NCI-H1092 (cell line): ENCODE measurements at places on chromosomes 16 and 17.
A peak's percentile ranks its signal among the peaks of the same experiment; 100 is the strongest.

DNA sequence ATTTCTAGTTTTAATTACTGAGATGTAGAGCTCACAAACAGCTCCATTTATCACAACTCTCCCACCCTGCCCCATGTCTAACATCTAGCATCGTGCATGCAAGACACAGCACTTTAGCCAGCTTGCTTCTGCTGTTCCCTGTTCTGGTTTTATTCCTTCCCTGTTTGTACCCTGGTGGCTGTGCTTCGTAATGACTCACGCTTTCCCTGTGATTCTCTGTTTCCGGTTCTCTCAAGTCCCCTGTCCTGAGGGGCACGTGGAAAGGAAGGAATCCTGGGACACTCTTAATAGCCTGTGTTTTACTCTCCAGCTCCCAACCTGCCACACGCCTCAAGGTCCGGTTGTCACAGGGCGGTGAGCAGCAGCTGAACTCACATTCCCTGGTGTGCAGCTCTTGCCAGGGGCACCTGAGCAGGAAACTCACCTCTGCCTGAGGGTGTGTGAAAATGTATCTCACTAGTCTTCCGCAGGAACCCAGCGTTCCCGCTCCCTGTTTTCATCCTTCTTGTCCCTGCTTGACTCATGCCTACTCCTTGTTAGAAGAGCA is 10.6 kb downstream of the SHISA6 start:
- DNase-seq, result no peak

DNA sequence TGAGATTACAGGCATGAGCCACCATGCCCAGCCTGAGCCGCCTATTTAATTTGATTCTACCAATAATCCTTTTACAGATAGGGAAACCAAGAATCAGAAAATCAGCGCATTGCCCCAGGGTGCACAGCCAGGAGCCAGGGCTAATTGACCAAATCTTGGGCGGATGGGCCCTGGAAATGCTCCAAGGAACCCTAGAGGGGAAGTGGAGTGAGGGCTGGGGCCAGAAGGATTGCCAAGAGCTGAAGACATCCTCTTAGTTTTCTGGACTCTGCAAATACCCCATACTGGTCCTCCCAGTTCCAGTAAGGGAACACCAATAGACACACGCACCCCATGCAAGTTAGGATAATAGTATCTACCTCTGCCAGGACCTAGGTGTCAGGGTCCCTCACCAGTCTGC is 3.8 kb downstream of the FHOD1 start:
- DNase-seq, result no peak

DNA sequence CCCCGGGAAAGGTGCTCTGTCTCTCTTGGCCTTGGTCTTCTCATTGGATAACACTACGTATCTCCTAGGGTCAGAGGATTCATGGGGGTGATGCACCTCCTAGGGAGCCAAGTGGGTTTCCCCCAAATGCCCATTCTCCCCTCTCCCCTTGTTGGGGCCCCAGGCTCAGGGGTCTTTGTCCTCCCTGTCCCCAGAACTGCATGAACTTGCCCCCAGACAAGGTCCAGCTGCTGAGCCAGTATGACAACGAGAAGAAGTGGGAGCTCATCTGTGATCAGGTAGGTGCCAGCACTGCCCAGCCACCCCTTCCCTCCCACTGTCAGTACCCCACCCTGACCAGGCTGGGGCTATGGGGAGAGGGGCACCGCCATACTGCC is 8.7 kb downstream of the FMNL1 start:
- DNase-seq, result no peak

DNA sequence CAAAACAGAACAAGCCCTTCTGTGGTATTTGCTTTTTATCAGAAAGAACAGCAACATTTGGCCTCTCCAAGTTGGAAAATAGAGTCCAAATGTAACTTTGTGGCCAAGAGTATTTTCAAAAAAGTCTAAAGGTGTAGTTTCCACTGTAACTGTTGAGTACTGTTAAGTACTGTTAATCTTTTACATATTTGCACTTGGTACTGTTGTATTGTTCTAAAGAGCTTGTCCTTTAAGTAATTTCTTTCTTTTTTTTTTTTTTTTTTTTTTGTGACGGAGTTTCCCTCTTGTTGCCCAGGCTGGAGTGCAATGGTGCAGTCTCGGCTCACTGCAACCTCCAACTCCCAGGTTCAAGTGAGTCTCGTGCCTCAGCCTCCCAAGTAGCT is 21.5 kb downstream of the LDAF1 start:
- no peak for DNase-seq

- no peak for DNase-seq
These were observed 1.6 kb downstream of the BORCS6 start for GRCh38 chr17:8188263-8188839.

DNA sequence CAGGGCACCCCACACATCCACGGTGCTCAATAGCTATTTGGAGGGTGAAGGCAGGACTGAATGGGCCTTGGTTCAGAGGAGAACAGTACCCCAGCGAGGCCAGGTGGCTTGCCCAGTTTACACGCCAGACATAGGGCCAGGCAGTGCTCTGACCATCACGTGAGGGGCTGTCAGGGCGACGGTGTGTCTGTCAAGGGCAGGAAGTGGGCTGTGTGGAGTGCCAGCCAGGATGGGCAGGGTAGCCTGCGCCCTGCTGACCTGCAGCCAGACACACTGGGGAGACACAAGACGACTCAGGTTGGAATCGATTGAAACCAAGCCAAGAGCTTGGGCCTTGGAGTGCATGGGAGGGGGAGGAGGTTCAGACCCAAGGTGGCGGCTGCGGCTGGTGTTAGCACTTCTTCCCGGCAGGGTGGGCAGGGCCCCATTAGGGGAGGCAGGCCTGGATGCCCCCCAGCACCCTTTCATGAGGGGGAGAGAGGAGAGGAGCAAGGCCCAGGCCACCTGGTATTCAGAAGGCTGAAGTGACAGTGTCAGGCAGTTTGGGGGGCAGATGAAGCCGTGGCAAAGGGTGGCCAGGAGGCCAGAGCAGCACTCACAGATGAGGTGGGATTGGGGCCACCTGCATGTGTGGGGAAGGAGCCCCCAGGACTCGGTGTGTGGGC is 68.2 kb downstream of the SREBF1 start:
- no peak for DNase-seq

DNA sequence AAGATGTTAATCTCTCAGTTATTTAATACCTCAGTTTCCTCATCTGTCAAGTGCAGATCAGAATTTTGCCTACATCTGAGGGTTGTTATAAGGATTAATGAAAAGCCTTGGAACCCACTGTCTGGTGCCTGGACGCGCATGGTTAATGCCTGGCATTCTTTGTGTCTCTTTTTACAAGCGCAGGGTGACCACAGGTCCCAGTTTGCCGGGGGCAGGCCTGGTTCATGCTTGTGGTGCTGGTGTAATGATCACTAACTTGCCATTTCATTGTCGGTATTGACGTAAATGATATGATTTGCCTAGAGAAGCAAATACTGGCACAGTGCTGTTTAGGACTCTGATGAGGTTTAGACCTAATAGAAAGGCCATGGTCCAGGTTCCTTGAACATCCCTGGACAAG is 23.1 kb downstream of the MRC2 start:
- no peak for DNase-seq

GRCh38 chr16:27431773-27432532 is 30.0 kb downstream of the IL21R start:
- no peak for DNase-seq

- DNase-seq, result no peak
These were observed 1.7 kb upstream of the ANKRD13B start for GRCh38 chr17:29591146-29591736.

GRCh38 chr16:73506568-73507056 is 458.7 kb upstream of the ZFHX3 start:
- DNase-seq, result no peak

GRCh38 chr16:2090777-2091546 is 43.2 kb downstream of the TSC2 start:
- no peak for DNase-seq

- DNase-seq, result no peak
These were observed 475.1 kb downstream of the WWOX start for GRCh38 chr16:78574571-78574970.

DNA sequence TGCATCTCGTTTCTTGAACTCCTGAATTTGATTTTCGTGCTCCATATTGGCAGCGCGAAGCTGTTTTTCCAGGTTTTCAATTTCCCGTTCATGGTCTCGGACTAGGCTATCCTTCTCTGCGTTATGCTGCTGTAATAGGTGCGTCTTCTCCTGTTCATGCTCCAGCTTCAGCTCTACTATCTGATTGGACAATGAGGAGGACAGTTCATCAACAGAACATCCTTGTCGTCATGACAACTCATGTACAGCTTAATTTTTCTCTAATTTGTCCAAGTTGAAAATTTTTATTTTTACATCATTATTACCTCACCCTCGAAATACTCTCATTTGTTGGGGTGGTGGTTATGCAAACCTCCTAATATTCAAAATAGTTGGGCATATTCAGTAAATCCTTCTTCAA is 289.8 kb downstream of the CEP112 start:
- no peak for DNase-seq

- DNase-seq, result no peak
These were observed 351.6 kb downstream of the KCNJ2 start for GRCh38 chr17:70520956-70521355.

DNA sequence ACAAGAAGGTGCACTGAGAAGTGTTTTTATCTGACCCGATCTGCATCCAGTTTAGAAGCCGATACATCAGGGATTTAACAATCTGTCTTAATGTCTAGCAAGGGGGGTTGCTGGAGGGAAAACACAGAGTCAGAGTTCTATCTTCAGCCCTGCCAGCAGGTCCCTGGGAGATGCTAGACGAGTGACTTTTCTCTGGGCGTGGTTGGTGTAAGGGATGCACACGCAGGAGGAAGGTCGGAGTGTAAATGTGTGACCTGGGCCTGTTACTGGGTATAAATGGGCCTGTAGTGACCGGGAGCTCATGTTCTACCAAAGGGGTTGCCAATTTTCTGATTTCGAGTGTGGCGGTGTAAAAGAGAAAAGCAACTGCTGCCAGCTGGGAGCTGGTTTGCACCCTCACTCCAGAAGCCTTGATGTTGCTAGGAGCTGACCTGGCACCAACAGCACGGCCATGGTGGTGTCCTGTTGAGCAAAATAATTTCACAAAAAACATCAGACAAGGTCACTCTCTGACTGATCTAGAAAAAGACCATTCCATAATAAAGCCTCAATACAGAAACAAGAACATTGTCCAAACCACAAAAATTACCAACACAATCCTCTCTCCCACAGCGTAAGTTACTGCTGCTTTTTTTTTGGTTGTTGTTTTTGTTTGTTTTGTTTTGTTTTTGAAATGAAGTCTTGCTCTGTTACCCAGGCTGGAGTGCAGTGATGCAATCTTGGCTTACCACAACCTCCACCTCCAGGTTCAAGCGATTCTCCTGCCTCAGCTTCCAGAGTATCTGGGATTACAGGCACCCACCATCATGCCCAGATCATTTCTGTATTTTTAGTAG is 1.3 kb upstream of the KCTD13 start:
- DNase-seq, result peak; percentile 37

- no peak for DNase-seq
These were observed at the start of gene ACAP1 for GRCh38 chr17:7336240-7337175. Gene ACAP1, plus strand, starts transcription at chr17:7336529. Its CDS starts 206 bp downstream, at chr17:7336735.

DNA sequence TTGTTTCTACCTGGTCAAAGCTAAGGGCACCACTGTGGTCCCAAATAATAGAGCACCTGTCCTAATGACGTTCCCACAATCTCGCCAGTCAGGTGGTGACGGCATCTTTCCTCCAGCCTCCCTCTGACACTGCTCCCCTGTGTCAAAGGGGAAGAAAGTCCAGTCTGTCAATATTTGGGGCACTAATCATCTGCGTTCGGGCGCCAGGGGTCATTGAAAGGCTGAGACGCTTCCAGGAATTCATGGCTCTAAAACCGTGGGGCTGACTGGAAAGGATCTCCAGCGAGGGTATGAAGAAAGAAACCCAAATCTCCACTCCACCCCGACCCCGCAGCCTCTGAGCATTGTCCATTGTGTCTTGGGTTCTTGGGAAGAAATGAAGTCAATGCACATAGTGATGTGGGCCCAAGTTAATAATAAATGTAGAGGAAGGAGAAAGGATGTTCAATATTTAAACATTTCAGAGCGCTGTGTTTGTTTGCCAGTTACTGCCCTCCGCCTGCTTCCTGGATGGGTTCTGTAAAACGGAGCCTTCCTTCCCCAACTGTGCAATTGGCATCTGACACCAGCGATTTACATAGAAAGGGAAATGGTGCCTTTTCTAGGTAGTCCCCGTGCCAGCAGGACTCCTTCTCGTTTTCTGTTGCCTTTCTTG is 103.2 kb downstream of the SOCS1 start:
- peak; percentile 72 for DNase-seq

DNA sequence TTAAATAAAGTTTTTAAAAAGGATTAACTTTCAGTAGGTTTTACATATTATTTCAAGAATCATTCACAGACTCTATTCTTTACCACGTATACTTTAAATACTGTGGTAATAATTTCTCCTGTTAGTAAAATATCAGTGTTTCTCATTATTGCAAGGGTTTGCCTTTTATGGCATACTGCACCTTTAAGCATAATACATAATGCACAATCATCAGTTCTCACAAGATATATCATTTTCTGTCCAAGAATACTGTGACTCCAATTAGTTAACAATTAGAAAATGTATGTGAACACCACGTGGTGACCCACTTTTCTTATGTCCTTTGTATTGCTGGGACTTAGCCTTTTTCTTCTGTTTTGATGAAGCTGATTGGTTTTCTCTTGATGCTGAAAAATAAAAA is 25.7 kb downstream of the NME2 start:
- no peak for DNase-seq

GRCh38 chr16:76816475-76816874 is 374.5 kb upstream of the MON1B start:
- no peak for DNase-seq

- DNase-seq, result peak; percentile 20
These were observed 22.6 kb downstream of the LRRC36 start for GRCh38 chr16:67349172-67349571.

- DNase-seq, result no peak
These were observed 11.2 kb upstream of the CEP20 start for GRCh38 chr16:15899538-15900100.

GRCh38 chr16:30185683-30186421 is 2.5 kb downstream of the CORO1A start:
- no peak for DNase-seq

- no peak for DNase-seq
These were observed 23.0 kb downstream of the NLRC5 start for GRCh38 chr16:57012353-57012752.

- no peak for DNase-seq
These were observed 2.1 kb downstream of the NHERF1 start for GRCh38 chr17:74750327-74751069.

DNA sequence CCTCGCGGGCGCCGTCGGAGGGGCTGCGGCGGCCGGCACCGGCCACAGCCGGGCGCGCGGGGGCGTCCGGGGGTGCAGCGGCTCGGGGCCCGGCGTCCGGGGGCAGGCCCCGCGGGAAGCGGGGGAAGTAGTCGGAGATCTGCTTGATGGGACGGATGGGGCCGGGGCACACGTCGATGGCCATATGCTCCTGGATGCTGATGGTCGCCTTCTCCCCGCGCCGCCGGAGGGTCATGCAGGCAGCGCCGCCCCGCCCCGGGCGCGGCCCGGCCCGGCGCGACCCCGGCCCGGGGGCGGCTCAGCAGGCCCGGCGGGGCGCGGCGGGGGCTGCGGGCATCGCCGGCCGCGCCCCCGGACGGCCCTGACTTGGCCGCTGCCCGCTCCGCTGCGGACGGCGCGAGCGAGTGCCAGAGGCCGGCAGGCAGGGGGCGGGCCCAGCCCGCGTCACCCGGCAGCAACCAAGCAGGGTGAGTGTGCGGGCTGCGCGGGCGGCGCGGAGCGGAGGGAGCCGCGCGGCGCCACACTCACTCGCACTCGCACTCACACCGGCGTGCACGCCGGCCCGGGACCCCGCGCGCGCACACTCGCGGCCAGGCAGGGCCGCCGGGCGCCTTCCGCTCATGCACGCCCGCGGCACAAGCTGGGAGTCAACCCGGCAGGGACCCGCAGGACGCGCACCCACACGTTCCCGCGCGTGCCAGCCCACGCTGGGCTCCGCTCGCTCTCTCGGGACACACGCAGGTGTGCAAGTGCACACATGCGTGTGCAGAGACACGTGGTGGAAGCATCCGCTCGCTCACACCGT is at the start of gene DOC2B:
TSS of gene DOC2B (minus strand) at position 406 of the 805 bp plus-strand sequence. CDS start at position 235, 171 bp downstream.
- DNase-seq, result no peak
